ENCODE measurements at places on chromosomes 5 and 9. TPM values are rescaled to one million over a fixed set of nuclear protein-coding genes. Genes with fewer than 3 reads are reported as not detected.

- DNase-seq: no peak
- H3K36me3 ChIP-seq: no peaks in the 10 kb centered on the region
- H3K27me3 ChIP-seq: no peaks in the 10 kb centered on the region
- H3K4me1 ChIP-seq: no peaks in the 10 kb centered on the region
- H3K27ac ChIP-seq: no peak overlapping the region
These were observed 33.0 kb upstream of the RASGRF2 start for GRCh38 chr5:80926979-80927656.

GRCh38 chr5:122101636-122102285 lies 23.7 kb upstream of the LOX start:
- H3K27ac ChIP-seq: no peak overlapping the region
- H3K4me1 ChIP-seq: peaks cover 6% of the 10 kb centered on the region
- no peaks in the 10 kb centered on the region for H3K27me3 ChIP-seq
- DNase-seq: no peak

DNA sequence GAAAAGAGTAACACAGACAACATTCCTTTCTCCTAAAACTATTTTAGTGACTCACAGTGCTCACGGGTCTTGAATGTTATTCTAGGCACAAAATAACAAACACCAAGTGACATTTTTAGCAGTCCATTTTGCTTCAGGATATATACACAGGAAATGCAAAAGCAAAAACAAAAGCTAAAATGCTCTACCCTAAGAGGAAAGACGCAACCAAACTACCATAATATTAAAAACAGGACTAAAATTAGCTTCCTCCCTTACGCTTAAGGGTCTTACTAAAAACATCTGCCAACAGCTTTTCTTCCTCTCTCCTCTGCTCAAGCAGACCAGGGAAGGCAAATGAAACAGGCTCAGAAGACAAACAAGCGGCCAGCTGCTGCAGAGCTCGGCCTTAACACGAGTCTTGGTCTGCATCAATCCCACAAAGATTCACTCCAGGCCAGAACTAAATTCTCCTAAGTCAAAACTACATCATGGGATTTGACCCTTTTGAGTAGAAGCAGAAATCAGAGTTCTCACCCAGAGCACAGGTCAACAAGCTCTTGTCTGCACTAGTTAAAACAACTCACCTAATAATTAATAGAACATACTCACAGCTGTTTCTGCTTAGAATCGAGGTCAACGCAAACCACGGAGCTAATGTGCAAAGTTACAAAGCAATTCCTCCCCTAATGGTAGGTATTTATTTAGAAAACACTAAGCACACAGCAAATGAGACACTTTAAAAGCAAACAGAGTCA lies 62.3 kb downstream of the RAPGEF1 start:
- peaks cover 73% of the 10 kb centered on the region for H3K4me1 ChIP-seq
- no peak for DNase-seq
- H3K27ac ChIP-seq: peak overlapping the region; percentile 78
- no peaks in the 10 kb centered on the region for H3K27me3 ChIP-seq
- no peak overlapping the region for H3K4me3 ChIP-seq

SPINK13 gene
- total RNA-seq: not detected

DNA sequence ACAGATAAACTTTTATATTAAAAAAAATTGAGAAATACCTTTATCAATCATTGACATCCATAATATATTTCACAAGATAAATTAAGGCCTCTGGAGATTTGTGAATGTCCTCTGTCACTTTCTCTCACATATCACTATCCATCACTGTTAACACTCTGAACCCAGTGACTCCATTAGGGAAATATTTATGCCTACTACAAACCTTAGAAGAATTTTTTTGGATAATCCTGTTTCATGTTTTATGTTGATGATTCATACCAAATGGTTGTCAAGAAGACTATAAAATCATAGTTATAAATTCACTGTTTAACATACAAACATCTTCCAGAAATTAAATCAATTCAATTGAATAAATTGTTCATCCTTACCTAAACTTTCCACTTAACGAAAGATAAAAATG lies 357.6 kb upstream of the CDH10 start:
- H3K36me3 ChIP-seq: no peaks in the 10 kb centered on the region
- H3K27ac ChIP-seq: no peak overlapping the region
- no peaks in the 10 kb centered on the region for H3K4me1 ChIP-seq
- H3K27me3 ChIP-seq: no peaks in the 10 kb centered on the region

- H3K27ac ChIP-seq: no peak overlapping the region
- no peaks in the 10 kb centered on the region for H3K36me3 ChIP-seq
- DNase-seq: no peak
- no peaks in the 10 kb centered on the region for H3K27me3 ChIP-seq
- H3K4me3 ChIP-seq: no peak overlapping the region
These were observed 531.7 kb upstream of the C9orf72 start for GRCh38 chr9:28105001-28105400.

ANGPTL2 gene
- 26.0 TPM for total RNA-seq
